Caudate nucleus (tissue), 63 donors: ENCODE measurements at places on chromosomes 12 and 14.

GRCh38 chr14:51410897-51411296, 170.8 kb downstream of the TMX1 start:
- DNase-seq, result no peak

DNA sequence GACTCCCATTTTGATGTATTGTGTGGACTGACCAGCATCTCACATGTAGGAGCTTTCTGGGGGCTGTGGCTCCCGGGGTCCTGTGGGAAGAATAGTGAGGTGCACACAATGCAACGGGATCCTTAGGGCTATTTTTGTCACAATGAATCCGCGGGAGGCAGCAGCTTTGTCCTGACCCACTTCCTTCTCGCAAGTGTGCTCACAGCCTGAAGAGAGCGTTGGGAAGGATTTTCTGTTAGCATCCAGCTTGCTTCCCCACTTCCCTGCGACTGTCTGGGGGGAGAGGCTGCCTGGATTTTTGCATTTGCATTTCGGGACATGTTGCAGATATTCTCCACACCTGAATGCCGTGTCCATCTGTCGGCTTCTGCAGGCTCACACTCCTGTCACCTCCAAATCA, 31.9 kb downstream of the FZD10 start:
- no peak for DNase-seq

DNA sequence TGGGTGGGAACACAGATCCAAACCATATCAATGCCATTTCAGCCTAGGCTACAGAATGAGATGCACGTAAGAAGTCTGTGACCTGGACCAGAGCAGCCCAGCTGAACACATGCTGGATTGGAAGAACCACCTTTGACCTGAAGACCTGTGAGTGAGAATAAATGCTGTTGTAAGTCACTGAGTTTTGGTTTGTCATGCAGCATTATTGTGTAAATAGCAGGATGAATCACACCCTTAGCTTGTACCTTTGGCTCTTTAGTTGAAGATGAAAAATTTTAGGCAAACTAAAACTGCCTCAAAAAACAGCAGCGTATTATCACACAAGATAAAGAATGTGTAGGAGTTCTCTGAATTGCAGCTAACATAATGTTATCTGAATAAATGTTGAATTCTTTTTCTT, 199.4 kb upstream of the LRIG3 start:
- no peak for DNase-seq

DNA sequence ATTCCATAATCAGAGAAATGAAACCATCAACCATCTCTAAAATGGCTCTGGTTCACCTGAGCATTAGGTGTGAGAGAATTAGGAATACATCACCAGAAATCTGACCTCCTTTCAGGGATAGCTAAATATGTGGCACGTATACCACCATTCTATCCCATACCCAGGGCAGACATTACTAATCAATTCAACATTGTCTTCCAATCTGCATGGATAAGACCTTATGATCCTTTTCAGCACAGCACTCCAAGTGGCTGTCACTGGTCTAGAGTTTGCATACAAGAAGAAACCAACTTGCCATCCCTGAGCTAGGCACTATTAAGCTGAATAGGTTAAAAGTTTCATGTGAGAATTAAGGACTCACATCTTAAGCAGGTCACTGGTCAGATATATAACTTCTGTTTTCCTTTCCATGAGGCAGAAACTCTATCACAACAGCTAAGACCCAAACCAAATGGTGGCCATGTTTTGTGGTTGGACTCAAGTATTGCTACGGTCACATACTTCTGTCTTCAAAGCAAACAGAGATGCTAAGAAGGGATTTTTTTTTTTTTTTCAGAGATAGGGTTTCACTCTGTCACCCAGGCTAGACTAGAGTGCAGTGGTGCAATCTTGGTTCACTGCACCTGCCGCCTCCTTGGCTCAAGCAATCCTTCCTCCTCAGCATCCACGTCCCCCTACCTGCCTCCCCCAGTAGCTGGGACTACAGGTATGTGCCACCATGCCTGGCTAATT, 249.0 kb downstream of the DPF3 start:
- no peak for DNase-seq

- peak; percentile 94 for DNase-seq
Observed at GRCh38 chr12:56630180-56630632, at the start of gene BAZ2A. Gene BAZ2A (minus strand): TSS chr12:56630326. CDS start chr12:56617530, 12,796 bp downstream.

DNA sequence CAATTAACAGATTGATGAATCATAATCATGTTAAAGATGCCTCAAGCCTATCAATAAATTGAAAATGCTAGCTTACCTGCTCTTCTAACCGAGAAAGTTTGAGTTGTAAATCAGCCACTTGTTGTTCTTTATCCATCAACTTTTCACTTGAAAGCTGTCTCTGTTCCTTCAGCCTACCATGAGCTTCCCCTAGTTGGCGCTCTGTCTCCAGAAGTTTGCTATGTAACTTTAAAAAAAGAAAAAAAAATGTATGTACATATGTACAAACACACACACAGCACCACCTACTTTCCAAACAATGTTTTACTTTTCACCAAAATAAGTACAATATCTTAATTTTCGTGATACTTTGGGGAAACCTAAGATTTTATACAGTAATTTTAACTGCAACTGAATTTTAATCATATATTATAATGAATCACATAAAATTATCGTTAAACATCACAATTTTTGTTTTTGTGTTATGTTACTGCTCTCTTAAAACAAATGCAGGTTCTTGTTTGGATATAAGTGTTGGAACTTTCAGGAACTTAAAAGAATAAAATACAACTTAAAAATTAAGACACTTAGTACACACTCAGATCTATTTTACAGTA, 101.2 kb downstream of the EEA1 start:
- DNase-seq, result no peak

GRCh38 chr12:28191051-28192048, 1.1 kb downstream of the CCDC91 start:
- no peak for DNase-seq

DNA sequence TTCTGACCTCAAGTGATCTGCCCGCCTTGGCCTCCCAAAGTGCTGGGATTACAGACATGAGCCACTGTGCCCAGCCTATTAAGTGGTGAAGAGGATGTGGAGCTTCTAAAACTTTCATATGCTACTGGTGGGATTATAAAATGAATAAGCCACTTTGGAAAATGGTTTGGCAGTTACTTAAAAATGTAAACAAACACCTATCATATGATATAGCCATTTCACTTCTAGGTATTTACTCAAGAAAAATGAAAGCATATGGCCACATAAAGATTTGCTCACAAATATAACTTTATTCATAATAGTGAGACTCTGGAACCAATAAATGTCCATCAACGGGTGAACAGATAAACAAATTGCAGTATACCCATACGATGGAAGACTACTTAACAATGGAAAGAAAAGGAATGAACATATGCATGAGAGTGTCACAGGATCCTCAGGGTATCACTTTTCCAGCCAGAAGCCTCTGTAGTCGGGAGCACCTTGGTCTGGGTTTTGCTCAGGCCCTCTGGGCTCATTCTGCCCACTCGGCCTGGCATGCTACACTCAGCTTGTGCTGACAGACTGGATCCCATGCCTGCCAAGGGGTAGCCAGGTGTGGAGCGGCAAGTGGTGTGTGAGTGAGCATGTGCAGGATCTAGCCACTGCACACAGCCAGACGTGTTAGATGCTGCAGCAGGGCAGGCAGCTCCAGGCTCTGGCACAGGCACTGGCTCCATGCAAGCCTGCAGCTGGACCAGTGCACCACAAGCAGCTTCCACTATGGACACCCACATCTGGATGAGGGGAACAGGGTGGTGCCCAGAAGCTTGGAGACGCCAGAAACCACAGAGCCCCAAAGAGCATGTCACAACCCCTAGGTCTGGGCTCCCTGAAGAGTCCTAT, 213.2 kb upstream of the DIO3 start:
- DNase-seq, result no peak

- no peak for DNase-seq
Observed at GRCh38 chr14:70156592-70156991, 32.2 kb downstream of the SLC8A3 start.

DNA sequence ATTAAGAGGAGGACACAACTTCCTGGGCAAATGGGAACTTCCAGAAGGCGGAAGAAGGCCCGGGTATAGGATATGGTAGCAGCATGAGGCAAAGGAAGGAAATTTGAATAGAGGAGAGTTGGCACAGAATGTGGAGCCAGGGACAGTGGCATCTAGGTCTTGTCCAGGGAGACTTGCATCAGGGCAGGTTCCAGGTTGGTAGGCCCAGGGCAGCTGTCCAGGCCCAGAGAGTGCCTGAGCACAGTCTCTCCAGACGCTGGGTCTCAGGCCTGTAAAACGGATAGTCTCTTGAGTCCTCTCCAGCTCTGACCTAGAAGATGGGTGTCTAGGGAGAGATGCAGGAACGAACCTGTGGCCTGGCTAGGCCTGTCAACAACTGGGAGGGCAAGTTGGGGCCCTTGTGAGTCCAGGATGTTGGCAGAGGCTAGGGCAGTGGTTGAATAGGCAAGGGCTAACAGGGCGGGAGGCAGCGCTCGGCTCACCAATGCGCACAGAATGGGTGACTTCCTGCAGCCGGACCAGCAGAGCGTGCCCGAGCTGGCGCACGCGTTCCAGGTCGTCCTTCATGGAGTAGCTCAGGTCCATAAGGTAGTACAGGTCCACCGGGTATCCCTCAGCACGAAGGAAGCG, 9.9 kb downstream of the ITGB7 start:
- DNase-seq, result no peak

DNA sequence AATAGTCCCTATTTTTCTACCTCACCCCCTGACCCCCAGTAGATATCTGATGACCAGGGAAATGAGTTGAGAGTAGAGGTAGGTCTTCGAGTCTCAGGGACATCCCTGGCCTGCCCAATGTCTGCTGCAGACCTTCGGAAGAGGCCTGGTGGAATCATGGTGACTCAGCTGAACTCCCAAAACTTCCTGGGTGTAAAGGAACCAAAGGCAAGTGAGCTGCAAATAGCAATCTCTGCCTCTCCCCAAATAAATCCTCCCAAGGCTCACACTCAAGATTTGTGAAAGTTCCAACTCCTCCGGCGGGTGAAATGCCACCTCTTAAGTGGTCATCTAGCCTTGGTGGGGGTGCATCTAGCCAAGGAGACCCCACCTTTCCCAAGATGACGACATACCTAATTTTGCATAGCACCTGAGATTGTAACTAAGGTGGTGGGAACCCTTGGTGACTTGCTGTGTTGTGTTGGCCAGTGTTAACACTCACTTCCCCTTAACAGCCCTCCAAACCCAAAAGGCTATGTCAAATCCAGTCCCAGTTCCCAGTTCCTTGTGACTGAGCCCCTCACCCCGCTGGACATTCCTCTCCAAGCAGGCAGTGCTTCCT, 6.3 kb downstream of the ZFP36L1 start:
- no peak for DNase-seq

- DNase-seq, result no peak
Observed at GRCh38 chr12:99619389-99620158, 28.0 kb upstream of the GARIN6 start.

DNA sequence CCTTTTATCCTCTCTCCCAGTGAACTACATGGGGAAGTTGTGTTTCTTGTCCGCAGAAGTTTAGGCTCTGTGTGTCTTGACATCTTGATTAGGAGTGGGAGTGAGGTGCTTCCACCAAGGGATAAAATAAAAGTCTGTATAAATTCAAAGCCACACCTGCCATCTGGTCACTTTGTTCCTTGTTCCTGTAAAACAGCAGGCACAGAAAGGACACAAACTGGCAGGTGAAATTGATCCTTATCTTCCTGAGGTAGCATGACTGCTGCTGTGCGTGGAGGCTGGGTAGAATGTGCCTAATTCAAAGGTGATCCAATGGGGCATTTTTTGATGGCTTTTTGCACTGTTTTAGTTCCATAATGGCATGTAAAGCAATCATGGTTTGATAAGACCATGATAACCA, 104.3 kb upstream of the KITLG start:
- no peak for DNase-seq

DNA sequence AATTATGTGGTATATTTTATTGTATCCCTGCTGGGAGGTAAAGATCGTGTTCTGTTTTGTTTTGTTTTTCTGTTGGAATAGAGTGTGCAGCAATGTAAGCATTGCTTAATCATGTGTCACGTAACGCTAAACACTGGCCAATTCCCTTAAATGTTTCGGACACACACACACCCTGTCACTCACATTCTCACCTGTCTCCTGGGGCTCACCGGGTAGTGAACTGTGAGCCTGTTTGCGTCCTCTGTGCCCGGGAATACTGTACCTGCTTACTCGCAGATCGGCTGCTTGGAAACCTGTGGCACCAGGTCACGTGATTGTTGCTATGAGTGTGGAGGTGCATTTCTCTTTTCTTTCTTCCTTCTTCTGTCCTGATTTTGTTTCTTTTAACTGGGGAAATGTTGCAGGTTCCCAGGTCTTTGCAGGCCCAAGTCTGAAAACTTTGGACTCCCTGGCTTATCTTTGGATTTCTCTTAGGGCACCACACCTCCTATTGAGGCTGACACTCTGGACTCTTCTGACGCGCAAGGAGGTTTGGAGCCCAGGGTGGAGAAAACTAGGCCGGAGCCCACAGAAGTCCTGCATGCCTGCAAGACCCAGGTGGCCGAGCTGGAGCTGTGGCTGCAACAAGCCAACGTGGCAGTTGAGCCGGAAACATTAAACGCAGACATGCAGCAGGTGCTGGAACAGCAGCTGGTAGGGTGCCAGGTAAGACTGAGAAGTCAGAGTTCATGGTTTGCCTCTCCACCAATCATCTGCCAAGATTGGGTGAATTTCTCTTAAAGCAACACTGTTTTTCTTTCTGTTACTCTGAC, 181.1 kb downstream of the ESR2 start:
- DNase-seq, result no peak

DNA sequence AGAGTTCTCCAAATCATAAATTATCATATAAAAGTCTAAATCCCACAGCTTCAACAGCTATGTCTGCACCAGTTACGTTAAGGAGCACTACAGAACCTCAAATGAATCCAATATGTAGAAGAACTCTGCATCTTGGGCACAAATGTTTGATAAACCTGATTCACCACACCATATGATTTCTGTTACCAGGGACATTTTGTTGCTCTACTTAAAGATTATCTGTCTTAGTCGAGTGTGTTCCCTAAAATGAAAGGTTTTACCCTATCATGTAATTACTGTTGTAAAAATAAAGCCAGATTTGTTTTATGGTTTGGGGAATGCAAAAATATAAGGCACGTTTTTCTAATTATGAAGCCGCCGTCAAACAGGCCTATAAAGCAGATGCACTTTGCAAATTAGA, 363.1 kb downstream of the EGLN3 start:
- no peak for DNase-seq

DNA sequence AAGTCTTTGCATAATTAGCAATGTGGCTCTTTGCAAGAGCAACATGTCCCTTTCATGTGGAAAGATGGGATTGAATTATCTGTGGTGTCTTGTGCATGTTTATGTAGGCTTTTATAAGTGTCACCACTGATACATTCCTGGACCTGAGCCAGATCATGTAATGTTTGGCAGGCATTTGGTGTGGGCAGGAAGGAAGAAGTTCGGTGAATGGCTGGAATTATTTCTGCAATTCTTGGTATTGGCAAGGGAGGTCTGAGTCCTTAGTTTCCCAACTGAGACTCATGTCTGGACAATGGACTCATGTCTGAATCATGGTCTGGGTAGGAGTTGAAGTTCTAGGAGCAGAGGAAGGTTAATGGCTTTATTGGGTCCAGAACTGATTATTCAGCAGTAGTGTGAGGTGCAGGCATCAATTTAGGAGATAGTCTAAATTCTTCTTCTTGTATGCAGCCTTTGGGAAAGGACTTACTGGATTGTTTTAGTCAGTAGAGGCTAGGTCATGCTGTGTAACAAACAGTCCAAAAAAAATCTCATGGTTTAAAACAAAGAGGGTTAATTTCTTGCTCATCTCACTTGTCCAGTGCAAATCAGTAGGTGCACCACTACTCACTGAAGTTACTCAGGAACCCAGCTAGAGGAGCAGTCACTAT, 186.5 kb upstream of the LHX5 start:
- no peak for DNase-seq

GRCh38 chr14:34461334-34462131, 507 bp downstream of the SPTSSA start:
- DNase-seq, result peak; percentile 29

- DNase-seq, result no peak
Observed at GRCh38 chr12:117514016-117514415, 152.6 kb upstream of the NOS1 start.
